Stimulated activated CD4-positive, alpha-beta T cell treated with anti-CD3 and anti-CD28 coated beads, Interleukin-1b, Interleukin-23, amount 100 ng/mL, for 48 hours (primary cell): ENCODE measurements at places on chromosomes 2 and 18.

GRCh38 chr2:17136877-17137276, 381.4 kb downstream of the RAD51AP2 start:
- DNase-seq: no peak

GRCh38 chr2:101265893-101266499, 13.3 kb downstream of the CNOT11 start:
- DNase-seq: no peak

- DNase-seq: no peak
Observed at GRCh38 chr2:196594158-196594557, 45.4 kb upstream of the CCDC150 start.

- DNase-seq: no peak
Observed at GRCh38 chr2:185645529-185645928, 93.1 kb upstream of the FSIP2 start.

- no peak for DNase-seq
Observed at GRCh38 chr2:237701859-237702390, 74.5 kb downstream of the LRRFIP1 start.

- no peak for DNase-seq
Observed at GRCh38 chr18:24766376-24766775, 305.9 kb downstream of the HRH4 start.

- DNase-seq: no peak
Observed at GRCh38 chr18:61850756-61851155, 42.1 kb downstream of the RNF152 start.

DNA sequence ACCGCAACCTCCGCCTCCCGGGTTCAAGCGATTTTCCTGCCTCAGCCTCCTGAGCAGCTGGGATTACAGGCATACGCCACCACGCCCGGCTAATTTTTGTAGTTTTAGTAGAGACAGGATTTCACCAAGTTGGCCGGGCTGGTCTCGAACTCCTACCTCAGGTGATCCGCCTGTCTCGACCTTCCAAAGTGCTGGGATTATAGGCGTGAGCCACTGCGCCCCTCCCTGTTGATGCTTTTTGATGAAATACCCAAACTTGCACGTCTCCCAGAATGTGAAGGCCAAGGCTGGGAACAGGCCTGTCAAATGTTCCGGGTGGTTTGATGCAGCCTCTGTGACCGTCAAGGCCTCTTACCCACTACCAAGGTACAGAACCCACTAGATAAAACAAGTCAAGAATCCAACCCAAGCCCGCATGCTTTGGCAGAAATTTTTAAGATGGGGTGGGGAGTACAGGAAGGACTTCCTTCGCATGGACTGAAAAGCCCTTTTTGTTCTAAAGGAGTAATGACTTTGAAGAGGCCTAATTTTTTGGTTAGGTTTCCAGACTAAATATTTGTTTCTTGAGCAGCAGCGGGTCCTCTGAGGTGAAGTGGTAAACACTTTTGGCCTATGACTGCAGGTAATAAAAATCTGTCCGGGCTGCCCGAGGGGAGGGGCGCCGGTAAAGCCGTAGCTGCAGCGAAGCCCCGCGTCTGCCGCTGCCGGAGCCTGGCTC, 3.7 kb upstream of the EVX2 start:
- no peak for DNase-seq

DNA sequence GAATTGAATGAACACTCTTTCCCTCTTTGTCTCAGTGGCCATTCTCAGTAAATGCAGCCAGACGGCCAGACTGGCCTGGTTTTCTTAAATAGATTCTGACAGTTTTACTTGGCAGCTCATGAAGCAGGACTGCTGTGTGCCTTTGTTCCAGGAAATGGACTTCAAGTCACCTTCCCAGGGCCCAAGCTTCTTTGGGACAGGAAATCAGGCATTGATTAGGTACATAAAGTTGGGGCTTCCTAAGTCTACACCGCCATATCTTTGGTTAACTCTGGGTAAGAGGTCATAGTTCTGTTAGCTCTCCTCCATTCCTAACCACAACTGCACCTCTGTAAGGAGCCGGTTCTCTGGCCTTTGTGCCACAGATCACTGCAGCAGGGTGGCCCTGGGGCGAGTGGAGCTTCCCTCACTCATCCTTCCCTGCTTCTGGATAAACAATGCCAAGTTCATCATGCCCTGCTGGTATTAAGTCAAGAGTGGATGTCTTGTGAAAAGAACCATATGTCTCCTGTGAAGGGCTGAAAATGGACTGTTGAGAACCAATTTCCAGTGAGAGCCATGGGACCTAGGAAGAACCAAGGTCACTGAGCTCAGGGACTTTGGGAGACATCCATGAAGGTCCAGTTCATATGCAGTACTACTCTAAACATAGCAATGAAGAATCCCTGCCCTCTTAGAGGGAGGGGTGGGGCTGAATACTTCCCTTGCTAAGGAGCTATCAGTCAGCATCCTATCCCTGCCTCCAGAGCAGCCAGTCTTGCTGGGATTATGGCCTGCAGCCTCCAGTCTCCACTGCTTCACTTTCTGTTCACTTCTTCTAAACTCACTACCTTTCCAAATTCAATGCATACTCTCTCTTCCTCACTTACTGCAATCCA, 122.6 kb upstream of the XPO1 start:
- DNase-seq: no peak

DNA sequence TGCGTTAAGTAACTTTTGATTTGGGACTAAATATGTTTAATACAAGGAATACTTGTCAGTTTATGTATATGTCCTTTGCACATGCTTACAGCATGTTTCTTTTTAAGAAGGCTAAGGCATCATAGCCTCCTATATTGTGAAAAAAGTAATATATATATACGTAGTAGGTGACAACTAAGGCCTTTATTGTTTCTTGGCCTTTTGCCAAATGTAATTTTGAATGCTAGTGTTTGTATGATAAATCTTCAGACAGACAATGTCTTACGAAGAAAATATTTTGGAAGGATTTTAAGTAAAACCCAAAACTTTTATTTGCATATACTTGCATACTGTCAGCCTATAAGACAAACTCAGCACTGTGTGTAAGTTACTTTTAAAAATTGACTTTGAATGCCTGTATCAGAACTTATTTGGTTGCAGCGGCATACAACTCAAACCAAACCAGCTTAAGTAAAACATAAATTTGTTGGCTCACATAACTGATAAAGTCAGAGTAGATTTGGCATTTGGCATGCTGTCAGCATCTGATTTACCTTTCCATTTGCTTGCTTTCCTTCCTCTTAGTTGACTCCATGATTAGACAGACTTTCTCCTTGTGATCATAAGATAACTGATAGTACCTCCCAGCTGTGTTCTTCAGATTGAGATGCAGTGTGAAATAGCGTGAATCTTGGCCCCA, 24.4 kb downstream of the UBE2E3 start:
- no peak for DNase-seq

GRCh38 chr2:162232671-162233070, 10.6 kb downstream of the FAP start:
- no peak for DNase-seq

GRCh38 chr2:176409671-176410070, 140.4 kb downstream of the MTX2 start:
- DNase-seq: no peak

DNA sequence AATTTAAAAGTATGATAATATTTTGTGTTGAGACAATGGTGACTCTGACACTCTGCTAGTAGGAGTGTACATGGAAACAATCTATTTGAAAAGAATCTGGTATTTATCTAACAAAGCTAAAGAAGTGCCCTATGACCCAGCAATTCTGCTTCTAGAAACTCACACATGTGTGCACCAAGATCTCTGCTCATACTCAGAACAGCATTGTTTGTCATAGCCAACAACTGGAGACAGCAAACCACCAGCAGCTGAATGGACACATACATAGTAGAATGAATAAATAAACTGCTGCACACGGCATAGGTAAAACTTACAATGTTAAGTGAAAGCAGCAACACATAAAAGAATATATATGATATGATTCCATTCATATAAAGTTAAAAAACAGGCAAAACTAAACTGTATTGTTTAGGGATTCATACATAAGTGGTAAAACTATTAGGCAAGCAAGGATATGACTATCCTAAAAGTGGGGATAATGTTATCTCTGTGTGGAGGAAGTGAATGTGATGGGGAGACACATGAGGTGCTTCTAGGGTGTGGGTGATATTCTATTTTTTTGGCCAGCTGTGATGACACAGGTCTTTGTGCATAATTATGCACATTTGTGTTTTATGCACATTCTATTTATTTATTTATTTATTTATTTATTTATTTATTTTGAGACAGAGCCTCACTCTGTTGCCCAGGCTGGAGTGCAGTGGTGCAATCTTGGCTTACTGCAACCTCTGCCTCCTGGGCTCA, 71.1 kb downstream of the RFTN2 start:
- no peak for DNase-seq

DNA sequence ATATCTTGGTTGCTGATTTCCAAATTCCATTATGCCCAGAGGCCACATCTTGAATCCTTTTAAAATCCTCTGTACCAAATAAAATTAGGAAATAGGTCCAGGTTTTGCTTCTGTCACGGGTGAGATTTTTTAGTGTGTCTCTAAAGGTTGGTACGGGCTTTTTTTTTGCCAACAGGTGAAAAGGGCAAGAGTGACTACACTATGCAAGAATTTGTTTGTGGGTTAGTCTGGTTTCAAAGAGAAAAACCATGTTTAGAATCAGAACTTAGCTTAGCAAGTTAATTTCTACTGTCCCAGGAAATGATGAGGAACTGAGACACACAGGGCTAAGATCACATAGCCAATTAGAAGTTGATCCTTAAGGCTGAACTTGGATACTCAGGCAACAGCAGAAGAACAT, 41.7 kb downstream of the POLR1A start:
- DNase-seq: no peak

GRCh38 chr2:186129767-186130581, 356.1 kb upstream of the ZC3H15 start:
- DNase-seq: no peak

GRCh38 chr2:139357972-139358371, 577.8 kb upstream of the NXPH2 start:
- DNase-seq: no peak

DNA sequence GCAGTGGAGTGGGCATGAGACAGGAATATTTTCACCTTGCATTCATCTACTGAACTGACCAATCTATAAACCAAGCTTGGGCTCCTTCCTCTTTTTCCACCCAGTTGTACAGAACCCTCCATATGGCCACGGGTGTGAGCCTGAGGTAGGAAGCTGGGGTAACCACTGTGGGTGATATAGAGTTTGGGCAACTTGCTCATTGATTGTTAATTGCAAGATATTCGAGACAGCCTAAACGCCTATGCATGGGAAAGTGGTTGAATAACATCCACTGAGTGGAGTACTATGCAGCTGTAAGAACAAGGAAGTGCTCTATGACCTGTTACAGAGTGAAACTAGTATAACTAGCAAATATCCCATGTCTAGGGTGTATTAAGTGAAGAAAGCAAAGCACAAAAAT, 7.3 kb upstream of the VAPA start:
- no peak for DNase-seq

DNA sequence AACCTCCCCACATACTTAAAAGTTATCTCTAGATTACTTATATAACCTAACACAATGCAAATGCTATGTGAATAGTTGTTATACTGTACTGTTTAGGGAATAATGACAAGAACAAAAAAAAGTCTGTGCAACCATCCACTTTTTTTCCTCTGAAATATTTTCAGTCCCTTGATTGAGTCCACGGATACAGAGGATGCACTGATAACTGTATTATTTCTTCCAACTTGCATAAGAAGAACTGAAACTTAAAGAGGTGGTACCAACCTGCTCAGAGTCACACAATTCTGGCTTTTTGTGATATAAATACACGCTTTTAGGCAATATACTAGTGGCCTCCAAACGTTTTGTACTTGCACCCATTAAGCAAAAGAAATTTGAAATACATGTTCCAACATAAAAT, 1.4 kb downstream of the SMC6 start:
- DNase-seq: no peak

DNA sequence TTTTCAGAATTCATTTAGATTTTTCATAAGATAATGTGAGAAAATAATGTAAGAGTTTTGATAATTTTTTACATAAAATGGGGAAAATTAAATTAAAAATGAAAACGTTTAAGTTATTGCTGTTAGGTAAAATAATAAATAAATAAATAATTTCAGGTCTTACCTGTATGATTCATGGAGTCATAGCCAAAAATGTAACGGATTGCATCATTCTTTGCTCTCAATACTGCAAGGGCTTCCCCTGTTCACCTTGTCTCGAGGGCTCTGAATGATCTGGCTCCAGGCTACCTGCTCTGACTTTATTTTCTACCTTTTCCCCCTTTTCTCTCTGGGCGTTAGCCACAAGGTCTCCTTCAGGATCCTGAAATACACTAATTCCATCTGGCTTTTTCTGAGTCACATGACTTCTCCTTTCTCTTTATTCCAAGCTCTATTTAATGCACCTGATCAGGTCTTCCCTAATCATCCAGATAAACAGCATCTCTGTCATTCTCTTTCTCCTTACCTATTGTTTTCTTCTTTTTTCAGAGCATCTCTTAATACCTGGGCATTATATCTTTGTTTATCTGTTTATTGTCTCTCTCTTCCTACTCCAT, 30.0 kb upstream of the CFAP36 start:
- DNase-seq: no peak

DNA sequence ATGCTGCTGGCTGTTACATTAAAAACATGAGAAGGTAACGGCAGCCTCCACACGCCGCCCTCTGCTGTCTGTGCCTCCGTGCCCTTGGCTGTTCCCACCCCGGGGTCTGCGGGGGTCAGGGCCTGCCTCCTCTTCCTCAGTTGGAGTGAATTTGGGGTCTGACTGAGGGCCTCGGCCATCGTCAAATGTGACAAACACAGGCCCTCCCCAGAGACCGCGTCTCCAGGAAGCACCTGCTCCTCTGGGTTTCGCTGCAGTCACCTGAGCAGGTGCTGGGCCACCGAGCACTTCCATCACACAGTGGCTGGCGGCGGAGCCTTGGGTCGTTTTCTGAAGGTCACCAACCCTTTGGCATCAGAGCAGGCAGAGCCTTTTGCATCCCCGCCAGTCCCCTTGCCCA, 70.9 kb downstream of the NFATC1 start:
- no peak for DNase-seq

- no peak for DNase-seq
Observed at GRCh38 chr2:240507778-240508251, 50.0 kb downstream of the ANKMY1 start.

GRCh38 chr18:42176599-42176998, 221.6 kb downstream of the PIK3C3 start:
- no peak for DNase-seq

DNA sequence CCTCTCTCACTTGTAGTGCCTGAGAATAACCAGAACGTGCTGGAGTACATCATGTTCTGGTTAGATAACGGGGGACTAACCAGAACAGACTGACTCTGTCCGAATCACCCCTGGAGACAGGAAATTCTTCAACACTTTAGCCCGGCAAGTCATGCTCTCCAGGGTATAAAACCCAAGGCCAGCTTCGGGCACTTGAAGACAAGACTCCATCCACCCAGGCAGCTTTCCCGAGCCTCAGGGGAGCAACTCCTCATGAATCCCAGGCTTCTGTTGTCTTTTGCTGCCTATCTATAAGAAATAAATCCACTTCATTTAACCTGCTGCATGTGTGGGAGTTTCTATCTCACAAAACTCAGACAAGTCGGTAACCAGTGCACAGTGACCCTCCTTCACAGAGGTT, 99.6 kb downstream of the KCNF1 start:
- DNase-seq: no peak
